Uterus (tissue), 4 donors: ENCODE measurements at places on chromosomes 4 and X. TPM values are rescaled to one million over a fixed set of nuclear protein-coding genes. Genes with fewer than 3 reads are reported as not detected.

Gene BEND4
- total RNA-seq: 13.8 TPM

Gene HERC5
- 4.3 TPM for total RNA-seq

Gene TLR2
- 1.3 TPM for total RNA-seq

DNA sequence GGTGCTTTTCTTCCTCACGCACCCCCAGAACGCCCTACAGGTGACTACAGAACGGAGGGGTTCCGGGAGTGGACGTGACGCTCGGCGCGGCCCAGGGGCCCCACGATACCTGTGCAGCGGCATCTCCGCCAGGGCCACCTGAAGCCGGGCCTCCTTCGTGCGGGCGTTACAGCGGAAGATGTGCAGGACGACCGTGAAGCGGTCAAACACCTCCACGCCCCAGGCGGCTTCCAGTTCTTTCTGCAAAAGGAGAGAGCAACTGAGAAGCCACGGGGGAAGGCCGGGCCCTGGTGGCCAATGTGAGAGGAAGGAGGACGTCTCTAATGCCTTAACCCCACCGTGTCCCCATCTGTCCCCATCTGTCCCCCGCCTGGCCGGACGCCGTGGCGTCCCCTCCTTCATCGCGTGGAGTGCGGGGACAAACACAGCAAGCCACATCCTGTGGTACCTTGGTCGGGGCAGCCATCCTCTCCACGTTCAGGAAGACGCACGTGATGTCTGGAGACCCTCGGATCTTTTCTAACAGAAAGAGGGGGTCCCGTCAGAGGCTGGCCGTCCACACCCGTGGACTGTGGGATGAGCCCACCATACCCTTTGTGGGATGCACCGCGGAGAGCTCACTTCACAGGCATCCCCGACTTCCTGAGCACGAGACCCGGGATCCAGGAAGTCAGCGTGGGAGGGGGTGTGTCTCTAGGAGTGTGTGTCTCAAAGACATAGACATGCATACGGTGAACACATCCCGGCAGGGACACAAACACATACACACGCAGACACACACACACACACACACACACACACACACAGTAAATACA lies 3.6 kb downstream of the GTPBP6 start:
- DNase-seq: no peak
